ENCODE measurements at places on chromosomes 16 and 17.

GRCh38 chr17:307741-308507 is 44.7 kb downstream of the RPH3AL start:
- no peak for DNase-seq

- DNase-seq: no peak
Measured at GRCh38 chr17:5817475-5818395, 233.4 kb upstream of the NLRP1 start.

DNA sequence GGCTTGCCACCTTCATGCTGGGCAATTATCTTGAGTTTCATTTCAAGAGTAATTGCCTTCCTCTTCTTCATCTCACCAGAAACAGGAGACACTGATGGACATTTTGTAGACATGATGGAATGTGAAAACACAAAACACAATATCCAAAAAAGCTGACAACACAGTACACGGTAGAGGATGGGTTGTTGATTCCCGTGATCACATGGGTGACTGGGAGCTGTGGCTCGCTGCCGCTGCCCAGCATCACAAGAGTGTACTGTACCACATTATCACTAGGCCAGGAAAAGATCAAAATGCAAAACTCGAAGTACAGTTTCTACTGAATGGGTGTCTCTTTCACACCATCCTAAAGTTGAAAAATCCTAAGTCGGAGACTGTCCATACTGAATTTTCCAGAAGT is 7.4 kb downstream of the PTRH2 start:
- no peak for DNase-seq

DNA sequence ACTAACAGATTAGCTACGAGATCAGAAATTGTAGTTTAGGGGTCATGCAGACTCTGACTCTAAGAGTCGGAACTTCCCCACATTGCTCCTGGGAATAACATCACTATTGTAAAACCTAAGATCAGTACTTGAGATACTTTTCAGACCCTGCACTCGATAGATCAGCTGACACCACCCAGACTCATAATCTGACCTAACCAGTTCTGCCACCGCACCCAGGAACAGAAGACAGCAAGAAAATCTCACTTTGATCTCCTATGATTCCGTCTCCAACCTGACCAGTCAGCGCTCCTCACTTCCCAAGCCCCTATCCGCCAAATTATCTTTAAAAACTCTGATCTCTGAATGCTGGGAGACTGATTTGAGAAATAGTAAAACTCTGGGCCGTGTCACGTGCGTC is 27.2 kb upstream of the ASGR2 start:
- DNase-seq: no peak

GRCh38 chr16:11674001-11674817 is 6.0 kb downstream of the SNN start:
- DNase-seq: no peak

DNA sequence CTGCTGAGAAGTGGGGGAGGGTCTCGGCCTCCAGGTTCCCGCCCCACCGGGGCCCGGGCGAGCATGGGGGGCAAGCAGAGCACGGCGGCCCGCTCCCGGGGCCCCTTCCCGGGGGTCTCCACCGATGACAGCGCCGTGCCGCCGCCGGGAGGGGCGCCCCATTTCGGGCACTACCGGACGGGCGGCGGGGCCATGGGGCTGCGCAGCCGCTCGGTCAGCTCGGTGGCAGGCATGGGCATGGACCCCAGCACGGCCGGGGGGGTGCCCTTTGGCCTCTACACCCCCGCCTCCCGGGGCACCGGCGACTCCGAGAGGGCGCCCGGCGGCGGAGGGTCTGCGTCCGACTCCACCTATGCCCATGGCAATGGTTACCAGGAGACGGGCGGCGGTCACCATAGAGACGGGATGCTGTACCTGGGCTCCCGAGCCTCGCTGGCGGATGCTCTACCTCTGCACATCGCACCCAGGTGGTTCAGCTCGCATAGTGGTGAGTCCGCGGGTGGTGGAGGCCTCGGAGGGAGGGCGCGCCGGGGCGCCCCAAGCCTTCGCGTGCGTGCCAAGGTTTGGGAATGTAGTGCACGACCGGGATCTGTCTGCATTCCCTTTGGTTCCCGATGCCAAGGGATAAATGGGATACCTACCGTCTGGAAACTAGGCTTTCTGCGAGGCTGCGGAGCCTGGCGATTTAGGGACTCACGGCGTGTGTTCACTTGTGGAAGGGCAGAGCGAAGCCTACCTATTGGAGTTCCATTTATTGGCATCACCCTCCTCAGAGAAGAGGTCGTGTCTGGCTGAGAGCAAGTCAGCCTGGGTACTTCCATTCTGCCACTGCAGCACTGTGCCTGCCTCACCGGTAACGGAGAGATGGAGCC is 1.0 kb downstream of the ZNRF1 start:
- DNase-seq: peak; percentile 49

DNA sequence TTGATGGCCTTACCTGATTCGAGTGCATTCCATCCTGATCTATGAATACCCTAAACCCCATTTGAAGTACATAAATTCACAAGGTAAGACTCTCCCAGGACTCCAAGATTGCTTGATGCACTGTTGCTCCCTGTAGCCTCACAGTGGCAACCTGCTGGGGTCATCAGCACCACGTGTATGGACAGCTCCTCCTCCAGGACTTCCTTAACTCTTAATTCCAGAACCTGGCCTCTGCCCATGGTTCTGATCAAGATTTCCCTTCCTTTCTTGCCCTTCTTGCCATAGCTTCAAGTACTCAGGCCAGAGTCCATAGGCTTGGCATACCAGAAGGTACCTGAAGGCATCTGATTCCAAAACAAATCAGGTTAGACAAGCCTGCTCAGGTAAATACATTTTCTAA is 34.0 kb upstream of the NLK start:
- DNase-seq: no peak

DNA sequence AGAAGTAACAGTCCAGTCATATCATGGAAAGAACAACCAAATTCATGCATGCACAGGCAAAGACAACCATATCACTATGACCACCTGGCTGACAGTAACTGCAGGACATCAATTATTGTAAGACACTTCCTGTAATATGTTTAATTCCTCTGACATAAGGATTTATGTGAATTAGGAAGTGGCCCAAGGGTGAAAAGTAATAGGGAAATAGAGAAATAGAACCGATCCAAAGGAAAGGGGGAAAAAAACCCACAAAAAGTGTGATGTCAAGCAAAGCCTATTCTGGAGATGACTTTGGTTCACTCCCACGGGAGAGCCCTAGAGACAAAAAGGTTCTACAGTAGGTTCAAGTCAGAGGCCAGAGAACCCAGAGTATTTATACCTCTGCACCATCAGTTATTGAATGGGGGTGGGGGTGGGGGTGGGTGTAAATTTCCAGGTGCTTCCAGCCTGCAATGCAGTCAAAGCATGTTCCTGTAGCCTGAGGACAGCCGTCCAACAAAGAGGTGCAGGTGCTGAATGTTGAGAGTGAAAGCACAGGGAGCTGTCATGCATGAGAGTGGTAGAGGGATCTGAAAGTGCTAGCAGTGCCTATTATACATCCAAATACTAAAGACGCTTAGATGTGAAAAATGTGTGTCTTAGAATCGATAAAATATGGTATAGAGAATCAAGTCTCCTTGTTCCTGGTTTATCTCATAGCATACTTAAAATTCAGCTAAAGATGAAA is 95.6 kb upstream of the HLF start:
- peak; percentile 49 for DNase-seq

DNA sequence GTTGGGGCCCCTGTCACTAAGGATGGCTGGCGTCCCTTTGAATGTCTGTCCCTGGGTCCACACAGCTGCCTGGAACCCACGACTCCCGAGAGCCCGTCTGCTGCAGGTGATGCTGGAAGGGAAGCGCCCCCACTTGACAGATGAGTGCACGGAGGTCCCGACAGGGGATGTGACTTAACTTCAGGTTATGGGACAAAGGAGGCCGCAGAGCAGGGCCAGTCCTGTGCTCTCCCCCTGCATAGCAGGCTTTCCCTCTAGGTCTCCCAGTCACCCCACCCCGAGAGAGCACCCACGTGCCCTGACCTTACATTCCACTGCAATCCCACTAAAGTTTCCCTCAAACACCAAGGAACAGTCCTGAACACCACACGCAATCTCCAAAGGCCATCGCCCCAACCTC is 6.0 kb upstream of the RCVRN start:
- no peak for DNase-seq

DNA sequence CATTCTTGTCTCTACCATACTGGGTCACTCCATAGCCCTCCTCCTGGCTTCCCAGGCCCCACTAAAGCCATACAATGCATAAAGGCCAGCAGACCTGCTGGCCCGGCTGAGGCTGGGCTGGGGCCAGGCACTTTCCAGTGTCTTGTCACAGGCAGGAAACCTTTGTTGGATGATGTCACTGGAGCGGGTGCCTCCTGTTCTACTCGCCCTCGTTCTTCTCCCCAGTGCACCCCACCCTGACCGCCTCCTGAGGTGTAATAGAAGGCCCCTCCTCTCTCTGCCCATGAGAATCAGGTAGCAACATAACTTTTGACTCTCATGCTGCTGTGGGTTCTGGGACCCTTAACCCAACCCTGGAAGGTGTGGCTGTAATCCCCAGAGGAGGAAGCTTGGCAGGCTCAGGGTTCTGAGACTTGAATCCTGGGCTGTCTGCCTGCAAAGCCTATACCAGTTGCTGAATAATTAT is 54.2 kb upstream of the IL34 start:
- DNase-seq: no peak

DNA sequence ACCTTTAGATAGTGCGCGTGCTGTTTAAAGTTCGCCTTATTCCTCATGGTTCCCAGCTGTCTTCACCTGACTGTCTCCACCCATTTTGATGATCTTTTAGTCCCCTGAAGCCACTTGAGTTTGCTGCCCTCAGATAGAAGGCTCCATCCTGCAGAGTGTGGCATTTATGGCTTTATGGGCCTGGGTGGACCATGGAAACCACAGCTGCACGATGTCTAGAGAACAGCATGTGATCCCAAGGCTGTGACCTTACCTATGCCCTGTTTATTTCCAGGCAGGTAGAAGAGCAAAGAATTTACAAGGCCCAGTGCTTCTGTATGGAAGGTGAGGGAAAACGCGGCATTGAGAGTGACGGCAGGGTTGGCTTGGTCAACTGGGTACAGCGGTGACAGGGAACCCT is 356.9 kb downstream of the SLC39A11 start:
- DNase-seq: no peak

GRCh38 chr16:3602320-3602653 is 9.1 kb downstream of the SLX4 start:
- DNase-seq: no peak

GRCh38 chr17:6162216-6162615 is 92.0 kb downstream of the WSCD1 start:
- no peak for DNase-seq

- DNase-seq: no peak
Measured at GRCh38 chr17:71107136-71107535, 937.8 kb downstream of the KCNJ2 start.

- no peak for DNase-seq
Measured at GRCh38 chr16:50291719-50292565, 25.6 kb downstream of the ADCY7 start.

- peak; percentile 36 for DNase-seq
Measured at GRCh38 chr17:80892019-80892855, 99.4 kb upstream of the CHMP6 start.

GRCh38 chr17:82458885-82459424 is 414 bp downstream of the NARF start:
- no peak for DNase-seq

- DNase-seq: no peak
Measured at GRCh38 chr16:63005356-63005755, 969.1 kb upstream of the CDH8 start.

DNA sequence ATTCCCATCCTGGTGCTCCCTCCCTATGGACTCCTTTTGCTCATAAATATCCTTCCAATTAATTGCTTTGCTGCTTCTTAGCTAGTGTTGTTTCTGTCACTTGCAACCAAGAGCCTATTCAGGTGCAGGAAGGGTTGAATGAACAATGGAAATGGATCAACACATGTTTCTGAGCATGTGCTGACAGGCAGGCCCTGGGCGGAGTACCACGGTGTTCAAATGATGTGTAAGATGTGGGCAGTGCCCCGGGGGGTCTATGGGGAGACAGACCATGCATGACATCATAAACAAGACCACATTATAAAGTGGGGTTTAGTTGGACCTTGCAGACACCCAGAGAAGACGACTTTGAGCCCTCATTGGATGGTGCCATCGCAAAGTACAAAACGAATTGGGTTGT is 48.4 kb upstream of the MEOX1 start:
- DNase-seq: no peak

GRCh38 chr17:51421525-51421924 is 161.2 kb downstream of the UTP18 start:
- DNase-seq: no peak

- DNase-seq: no peak
Measured at GRCh38 chr17:83037084-83037873, 42.1 kb upstream of the METRNL start.

DNA sequence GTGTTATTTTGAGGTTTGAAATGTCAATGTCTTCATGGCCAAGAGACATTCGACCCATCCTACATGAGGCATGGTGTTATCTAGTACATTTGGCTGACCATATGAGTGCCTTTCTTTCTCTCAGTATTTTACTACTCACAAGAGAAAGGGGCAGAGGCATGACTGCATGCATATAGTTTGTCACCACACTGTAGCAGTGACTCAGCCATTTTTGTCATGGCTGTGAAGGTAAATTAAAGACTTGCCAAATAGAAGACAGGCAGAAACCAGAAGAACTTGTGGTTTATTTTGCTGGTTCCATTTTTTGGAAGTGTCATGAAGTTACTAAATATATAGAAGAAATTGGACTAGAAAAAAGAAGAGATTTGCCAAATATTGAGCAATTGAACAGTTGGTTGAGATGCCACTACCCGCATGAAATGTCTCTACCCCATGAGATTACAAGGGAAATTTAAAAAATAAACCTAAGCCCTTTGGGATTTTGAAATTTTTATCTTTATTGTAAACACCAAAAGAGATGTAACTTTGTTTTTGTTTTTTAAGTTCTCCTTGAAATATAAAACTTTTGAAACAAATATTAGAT is 170.3 kb downstream of the CHD9 start:
- no peak for DNase-seq

- no peak for DNase-seq
Measured at GRCh38 chr17:8173871-8174322, 2.3 kb downstream of the TMEM107 start.

GRCh38 chr16:57994778-57995177 is 5.7 kb downstream of the ZNF319 start:
- no peak for DNase-seq

- no peak for DNase-seq
Measured at GRCh38 chr17:69643686-69644085, 229.2 kb downstream of the MAP2K6 start.

GRCh38 chr16:27829975-27830374 is 233.5 kb downstream of the GSG1L start:
- no peak for DNase-seq

GRCh38 chr16:89458551-89458950 is 31.8 kb downstream of the ANKRD11 start:
- no peak for DNase-seq
